EL (cell line): ENCODE measurements at places on chromosomes 1 and 21.

DNA sequence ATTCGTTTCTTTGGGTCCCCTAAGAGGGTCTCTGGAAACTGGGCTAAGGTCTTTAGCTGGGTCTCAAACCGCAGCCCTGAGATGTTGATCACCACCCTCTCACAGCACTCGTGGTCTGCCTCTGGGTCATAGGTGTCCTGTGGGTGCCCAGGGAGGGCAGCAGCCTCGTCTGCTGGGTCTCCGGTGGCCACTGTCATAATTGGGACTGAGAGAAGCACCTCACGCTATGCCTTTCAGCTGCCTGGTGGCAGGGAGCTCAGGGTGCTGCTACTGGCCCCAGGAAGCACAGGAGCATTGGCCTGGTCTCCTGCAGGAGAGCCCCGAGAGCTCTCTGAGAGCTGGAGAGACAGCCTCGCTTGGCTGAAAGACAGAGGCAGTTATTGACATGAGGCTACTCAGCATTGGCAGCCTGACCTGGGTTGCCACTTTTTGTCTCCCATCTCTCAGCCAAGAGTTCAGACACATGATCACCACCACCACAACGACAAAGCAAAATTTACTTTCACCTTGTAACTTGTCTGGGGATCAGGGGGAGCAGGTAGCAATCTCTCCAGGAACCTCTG, 1.5 kb downstream of the KCNA2 start:
- no peak for DNase-seq

- no peak for DNase-seq
These were observed 3.0 kb downstream of the F11R start for GRCh38 chr1:161017756-161018630.

GRCh38 chr1:7008975-7009740, 223.9 kb downstream of the CAMTA1 start:
- no peak for DNase-seq

DNA sequence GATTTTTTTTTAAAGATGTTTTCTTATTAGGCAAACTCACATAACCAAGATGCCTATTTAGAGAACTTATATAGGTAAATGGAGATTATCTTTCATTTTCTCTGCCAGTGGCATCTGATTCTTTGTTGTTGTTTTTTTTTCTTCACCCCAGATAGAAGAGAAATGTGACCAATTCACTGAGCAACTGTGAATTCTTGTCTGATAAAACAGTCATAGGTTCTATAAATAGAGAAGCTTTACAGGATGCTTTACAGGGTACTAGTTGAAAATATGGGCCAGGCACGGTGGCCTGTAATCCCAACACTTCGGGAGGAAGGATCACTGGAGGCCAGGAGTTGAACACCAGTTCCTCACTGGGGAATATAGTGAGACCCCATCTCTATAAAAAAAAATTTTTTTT, 50.7 kb upstream of the LAMC2 start:
- no peak for DNase-seq

DNA sequence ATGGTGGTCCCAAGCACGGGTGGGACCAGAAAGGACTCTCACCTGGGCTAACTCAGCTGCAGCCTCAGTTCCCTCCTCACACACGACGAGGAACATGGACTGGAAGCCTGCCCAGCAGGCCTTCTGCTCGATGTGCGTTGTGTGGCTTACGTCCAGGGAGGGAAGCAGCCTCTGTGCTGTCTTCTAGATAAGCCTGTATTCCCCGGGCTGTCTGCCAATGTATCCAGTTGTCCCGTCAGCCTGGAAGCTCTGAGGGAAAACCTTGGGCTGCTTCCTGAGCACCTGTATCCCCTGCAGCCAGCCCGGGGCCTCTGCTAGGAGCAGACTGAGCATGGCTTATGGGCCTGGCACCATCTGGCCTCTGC, 10.5 kb downstream of the PCSK9 start:
- DNase-seq = no peak

GRCh38 chr1:190563230-190563629, 85.6 kb upstream of the BRINP3 start:
- no peak for DNase-seq

GRCh38 chr1:43602990-43603389, 47.0 kb upstream of the KDM4A start:
- DNase-seq = no peak

GRCh38 chr1:156801409-156802121, 15.1 kb downstream of the SH2D2A start:
- peak; percentile 54 for DNase-seq

DNA sequence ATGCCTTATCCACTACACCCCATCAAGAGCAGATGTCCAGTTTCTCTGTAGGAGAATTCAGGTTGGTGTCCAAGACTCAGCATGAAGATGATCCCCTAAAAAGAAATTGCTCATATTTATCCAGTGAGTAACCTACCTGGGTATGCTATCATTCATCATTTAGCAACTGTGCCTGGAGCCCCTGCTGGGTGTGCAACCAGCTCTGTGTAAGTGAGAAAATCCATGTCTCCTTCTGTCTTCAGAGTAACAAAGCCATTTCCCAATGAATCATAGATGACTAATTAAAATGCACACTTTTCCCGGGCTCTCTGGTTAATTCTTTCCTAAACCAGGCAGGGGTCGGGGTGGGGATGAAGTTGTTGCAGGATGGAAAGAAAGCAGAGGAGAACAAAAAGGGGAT, 35.8 kb downstream of the OLFML3 start:
- DNase-seq = peak; percentile 28

DNA sequence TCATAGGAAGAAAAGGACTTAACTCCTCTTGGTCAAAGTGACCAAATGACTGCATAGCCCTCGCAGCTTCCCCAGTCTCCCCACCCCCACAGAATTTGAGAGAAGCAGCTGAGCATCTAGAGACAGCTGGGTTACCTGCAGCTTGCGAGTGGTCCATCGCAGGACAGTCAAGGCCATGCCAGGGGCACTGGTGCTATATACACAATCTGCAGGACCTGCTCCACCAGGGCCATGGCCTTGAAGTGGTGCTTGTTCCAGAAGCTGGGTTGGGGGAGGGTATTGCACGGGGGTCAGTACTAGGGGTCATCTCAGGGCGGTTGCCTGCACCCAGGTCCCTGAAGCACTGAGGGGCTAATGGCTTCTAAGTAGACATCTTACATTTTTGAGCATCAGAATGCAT, 10.4 kb downstream of the MRTO4 start:
- DNase-seq = no peak

DNA sequence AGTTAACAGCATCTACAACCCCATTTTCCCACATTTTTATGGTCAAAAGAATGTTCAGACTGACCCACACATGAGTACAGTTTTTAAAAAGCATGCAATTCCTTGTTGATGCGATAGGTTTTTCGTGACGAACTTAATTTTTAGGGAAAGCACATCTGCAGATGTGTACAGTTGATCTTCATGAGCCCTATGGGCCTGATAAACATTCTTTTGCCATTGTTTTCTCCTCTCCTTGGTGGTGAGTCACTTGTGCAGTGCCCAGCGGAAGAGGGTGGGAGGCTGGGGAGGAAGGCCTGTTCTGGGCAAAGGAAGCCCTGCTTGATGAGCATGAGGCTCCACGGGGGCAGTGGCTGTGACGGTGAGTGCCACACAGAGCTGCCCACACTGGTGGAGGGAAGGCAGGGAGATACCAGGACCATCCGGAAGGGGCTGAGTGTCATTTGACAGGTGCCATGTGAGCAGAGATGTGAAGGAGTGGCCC, 5.3 kb downstream of the ARF1 start:
- DNase-seq = peak; percentile 91

- no peak for DNase-seq
These were observed 580 bp downstream of the DVL1 start for GRCh38 chr1:1348420-1349255.

- DNase-seq = peak; percentile 64
These were observed 55.4 kb upstream of the SCYL3 start for GRCh38 chr1:169949139-169949538.

DNA sequence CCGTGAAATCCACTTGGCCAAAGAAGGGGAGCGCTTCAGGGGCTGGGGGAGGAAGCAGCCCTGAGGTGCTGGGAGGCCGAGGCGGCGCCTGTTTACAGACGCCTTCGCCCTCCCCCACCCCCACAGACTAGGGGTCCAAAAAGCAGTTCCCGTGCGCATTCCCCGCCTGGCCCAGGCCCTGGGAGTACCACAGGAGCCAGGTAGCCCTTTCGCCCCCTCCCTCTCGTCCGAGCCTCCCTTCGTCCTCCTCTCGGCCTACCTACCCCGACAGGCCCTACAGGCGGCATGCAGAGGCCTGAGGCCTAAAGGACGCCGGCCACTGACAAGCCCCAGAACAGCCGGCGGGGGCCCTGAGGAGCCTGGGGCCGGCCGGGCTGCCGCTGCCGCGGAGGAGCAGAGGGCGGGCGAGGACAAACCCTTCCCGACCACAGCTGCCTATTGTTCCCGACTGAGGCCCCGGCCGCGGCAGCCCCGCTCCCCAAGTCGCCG, 522 bp downstream of the RC3H1 start:
- peak; percentile 55 for DNase-seq

DNA sequence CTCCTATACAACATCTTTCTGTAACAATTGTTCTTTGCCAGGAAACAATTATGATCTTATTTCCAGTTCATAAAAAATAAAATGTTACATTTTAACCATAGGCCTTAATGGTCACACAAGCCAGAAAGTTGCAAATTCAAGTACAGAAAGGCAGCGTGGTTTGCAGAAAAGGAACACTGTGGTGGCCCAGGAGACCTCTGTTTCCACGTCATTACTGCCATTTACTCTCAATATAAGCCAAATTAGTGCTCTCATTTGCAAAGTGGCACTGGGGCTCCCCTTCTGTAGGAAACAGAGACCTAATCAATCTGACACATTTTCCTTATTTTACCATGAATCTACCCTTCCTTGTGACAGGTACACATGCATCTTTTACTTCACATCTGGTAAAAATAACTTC, 79.3 kb upstream of the TLR5 start:
- DNase-seq = no peak

GRCh38 chr1:10903821-10904220, 107.4 kb upstream of the CASZ1 start:
- DNase-seq = no peak

GRCh38 chr1:6392809-6393399, 663 bp downstream of the ACOT7 start:
- no peak for DNase-seq

GRCh38 chr1:1239614-1240347, 6.7 kb downstream of the C1QTNF12 start:
- DNase-seq = no peak

DNA sequence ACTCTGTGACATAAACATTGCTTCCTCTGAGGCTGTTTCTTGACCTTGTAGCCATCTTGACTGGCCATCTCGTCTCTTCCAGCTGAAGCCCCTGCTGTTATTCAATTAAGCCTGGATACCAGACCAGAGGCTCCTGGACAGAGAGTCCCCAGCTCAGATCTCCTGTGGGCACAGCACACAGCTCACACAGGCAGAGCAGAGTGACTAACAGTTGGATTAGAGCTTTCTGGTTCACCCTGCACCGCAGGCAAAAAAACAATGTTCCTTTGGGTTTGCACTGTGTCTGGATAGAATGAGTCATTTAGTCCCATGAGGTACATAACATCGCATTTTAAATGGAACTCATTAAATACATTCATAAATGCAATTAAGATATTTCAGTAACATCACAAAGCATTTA, 33.4 kb upstream of the USH2A start:
- peak; percentile 87 for DNase-seq

- DNase-seq = no peak
These were observed 315.7 kb downstream of the TPR start for GRCh38 chr1:186059311-186059710.

DNA sequence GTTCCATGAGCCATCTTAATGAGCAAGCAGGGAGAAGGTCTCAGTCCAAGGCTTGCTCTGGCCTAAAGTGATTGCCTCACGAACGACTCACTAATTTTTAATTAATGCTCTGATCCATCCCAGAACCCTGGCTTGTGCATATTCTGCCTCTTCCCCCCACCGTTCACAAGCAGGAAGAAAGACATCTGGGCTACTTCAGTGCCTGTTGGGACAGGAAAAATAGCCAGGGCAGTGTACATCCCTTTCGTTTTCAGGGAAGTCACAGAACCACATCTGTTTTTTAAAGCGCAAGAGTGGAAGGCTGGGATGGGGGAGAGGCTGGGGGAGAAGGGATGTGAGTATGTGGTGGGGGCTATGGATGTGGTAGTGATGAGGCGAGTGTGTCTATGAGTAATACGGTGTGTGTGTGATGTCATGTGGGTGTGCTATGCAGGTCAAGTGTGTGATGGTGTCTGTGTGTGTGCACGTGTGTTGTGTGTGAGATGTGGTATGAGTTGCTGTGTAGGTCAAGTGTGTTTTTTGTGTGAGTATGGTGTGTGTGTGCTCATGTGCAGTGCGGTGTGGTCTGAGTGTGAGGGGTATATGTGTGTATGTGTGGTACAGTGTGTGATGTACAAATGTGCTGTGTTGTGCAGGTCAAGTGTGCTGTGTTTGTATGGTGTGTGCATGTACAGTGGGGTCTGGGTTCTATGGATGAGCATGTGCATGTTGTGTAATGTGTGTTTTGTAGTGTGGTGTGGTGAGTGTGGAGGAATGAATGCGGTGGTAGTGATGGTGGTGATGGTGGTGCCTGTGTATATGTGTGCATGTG, 64.9 kb upstream of the SYT6 start:
- no peak for DNase-seq

DNA sequence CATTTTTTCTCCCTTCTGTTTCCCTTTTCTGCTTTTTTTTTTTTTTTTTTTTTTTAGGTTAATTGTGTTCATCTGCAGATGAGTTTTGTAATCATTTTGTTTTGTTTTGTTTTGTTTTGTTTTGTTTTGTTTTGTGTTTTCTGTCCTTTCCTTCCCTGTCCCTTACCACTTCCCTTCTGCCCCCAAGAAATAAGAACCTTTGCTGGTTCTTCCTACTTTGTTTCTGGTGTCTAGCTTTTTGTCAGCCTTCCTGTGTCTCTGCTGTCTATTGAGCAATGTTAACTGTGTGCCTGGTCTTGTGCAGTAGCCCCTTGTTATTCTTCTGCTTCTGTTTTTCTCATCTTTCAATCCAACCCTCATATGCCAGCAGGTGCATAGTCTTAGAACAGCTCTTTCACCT, 46.0 kb downstream of the MPZL1 start:
- no peak for DNase-seq

GRCh38 chr1:6761196-6761737, 24.0 kb upstream of the CAMTA1 start:
- DNase-seq = no peak

DNA sequence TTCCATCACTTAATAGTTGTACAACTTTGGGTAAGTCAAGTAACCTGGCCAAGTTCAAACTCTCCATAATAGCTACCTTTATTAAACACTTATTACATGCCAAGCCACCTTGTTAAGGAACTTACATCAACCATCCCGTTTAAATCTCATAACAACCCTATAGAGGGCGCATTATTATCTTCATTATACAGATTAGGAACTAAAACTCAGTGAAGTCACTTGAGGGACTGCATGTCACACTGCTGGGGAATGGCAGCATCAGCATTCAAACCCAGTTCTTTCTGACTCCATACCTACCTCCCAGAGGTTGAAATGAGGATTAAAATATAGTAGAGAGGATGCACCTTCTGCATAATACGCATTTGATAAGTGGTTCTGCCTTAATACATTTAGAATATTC, 47.1 kb upstream of the PLA2G2C start:
- peak; percentile 18 for DNase-seq

GRCh38 chr1:66779475-66780078, 21.5 kb downstream of the INSL5 start:
- DNase-seq = no peak

GRCh38 chr1:100719490-100719889, at the start of gene VCAM1:
Gene VCAM1 (plus strand): TSS chr1:100719742. CDS start chr1:100719861, 119 bp downstream.
- DNase-seq = no peak

GRCh38 chr1:112057736-112058135, 68.3 kb upstream of the KCND3 start:
- no peak for DNase-seq
